ENCODE measurements at places on chromosomes 11 and 22. TPM values are rescaled to one million over a fixed set of nuclear protein-coding genes. Genes with fewer than 3 reads are reported as not detected.

The MYO7A gene
- 2.8 TPM for polyA plus RNA-seq

The NEFH gene
- polyA plus RNA-seq = not detected

The SLC22A6 gene
- polyA plus RNA-seq = not detected

The GUCY1A2 gene
- polyA plus RNA-seq = 1.0 TPM

The SLC5A1 gene
- polyA plus RNA-seq = 222 TPM
